HS-27A (cell line): ENCODE measurements at places on chromosomes 1 and 21.

- DNase-seq: no peak
Measured at GRCh38 chr1:147379889-147380288, 137.4 kb downstream of the CHD1L start.

GRCh38 chr1:208254862-208255261 is 10.7 kb upstream of the PLXNA2 start:
- DNase-seq: no peak

DNA sequence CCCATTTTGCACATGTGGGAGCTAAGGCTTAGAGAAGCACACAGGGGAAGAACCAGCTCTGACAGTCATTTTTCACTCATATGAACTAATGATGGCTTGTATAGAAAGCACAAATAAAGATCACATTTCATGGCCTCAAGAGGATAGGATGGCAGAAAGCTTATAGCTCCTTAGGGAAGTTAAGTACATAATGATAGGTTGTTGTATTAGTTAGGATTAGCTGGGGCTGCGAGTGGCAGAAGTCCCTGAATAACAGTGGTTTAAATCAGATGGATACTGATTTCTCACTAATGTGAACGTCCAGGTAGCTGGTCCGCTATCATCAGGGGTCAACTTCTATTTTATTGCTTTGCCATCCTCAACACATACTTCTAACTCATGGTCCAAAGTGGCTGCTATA is 284.0 kb downstream of the RPS6KC1 start:
- no peak for DNase-seq

GRCh38 chr1:51157395-51157794 is 55.4 kb downstream of the C1orf185 start:
- DNase-seq: no peak

GRCh38 chr1:75503221-75503974 is 107.5 kb downstream of the SLC44A5 start:
- no peak for DNase-seq

- no peak for DNase-seq
Measured at GRCh38 chr1:82401116-82401515, 600.4 kb downstream of the ADGRL2 start.

DNA sequence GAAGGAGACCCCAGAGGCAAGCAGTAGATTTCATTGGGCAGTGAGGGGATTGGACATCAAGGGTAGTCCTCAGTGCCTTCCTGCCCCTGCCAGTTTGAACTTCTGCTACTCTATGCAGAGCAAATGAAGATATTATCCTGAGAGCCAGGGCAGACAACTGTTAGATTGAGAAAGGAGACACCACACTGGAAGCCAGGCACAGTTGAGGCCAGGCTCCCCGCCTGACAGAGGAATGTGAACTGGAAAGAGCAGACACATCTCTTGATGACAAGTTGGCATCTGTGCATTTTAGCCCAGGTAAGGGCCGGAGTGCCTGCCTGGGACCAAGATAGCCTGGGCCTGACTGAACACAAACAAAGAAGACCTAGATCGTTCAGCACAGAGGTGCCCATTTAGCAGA is 16.0 kb downstream of the SH3BGR start:
- DNase-seq: no peak

- DNase-seq: no peak
Measured at GRCh38 chr21:29074007-29074376, 544 bp upstream of the CCT8 start.

DNA sequence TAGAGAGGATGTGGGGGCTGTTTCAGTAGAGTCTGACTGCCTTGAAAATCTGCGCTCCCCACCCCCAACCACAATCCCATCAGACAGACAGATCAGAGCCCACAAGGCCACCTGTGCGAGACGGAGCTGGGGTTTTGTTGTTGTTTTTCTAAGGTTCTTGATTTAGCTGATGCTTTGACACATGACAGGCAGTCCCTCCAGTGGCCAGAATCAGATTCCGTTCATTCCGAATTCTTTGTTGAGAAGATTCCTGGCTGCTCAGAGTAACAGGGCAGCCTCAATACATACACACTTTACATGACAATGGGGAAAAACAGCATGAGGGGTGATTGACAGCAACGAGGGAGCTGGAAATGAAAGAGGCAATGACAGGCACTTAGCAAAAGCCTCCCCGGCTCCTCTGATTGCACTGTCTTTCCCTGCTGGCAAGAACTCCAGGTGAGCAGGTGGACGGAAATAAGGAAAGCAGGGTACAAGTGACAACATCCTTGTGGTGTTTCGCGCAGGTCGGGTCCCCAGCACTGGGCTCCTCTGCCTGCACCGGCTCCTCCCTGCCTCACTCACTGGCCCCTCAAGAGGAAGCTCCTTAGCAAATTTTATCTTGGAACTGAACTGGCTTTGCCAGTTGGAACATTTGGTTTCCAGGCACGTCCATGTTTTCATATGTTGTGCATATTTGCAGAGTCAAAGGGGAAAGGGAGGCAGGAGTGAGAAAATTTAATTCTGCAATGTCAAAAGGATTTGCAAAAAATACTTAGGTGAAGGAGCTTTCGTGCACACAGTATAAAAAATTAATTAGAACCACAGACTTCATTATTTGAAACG is 148.7 kb downstream of the PGBD5 start:
- no peak for DNase-seq

DNA sequence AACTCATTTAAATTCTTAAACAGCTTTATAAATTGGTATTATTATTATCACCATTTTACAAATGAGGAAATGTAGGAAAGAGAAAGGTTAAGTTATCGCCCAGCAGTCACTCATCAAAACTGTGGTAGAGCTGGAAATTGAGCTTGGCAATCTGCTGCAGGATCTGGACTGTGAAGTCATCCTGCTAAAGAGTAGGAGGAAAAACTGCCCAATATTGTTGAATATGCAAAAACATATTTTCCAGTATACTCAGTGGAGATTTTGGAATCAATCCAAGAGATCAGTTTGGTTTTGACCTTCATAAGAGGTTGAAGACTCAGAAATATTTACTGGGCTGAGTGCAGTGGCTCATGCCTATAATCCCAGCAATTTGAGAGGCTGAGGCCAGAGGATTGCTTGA is 16.9 kb upstream of the RC3H1 start:
- DNase-seq: no peak

- no peak for DNase-seq
Measured at GRCh38 chr1:153587314-153587713, 21.7 kb upstream of the S100A2 start.

GRCh38 chr1:95371666-95372282 is 137.8 kb downstream of the RWDD3 start:
- no peak for DNase-seq

DNA sequence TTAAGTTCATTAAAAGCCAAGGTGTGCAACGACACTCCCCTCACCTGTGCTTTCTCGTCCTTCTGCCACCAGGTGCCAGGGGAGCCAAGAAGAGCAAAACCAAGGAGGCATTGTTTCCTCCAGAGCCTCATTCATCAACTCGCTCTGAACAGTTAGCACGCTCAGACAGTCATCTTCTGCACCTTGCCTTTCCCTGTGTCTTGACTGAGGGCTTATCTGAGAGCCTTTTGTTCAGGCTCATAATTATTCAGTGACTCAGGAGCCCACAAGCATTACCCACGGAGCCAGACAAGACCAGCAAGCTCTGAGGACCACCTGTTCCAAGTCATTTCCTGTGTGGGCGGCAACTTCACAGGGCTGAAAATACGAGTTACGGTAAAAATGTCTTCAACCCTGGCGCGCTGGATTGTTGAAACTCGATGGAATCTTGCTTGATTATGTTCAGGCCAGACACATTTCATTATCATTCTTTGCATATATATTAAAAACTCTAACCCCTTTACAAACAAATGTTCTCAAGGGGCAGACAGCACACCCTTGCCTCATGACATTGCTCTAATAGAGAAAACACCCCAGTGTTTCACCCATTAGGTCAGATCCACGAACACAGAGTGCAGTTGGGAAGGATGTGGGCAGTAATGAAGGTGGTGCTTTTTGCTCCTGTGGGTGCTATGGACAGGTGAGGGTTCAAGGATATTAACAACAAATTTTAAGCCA is 89.7 kb upstream of the RUNX1 start:
- no peak for DNase-seq

DNA sequence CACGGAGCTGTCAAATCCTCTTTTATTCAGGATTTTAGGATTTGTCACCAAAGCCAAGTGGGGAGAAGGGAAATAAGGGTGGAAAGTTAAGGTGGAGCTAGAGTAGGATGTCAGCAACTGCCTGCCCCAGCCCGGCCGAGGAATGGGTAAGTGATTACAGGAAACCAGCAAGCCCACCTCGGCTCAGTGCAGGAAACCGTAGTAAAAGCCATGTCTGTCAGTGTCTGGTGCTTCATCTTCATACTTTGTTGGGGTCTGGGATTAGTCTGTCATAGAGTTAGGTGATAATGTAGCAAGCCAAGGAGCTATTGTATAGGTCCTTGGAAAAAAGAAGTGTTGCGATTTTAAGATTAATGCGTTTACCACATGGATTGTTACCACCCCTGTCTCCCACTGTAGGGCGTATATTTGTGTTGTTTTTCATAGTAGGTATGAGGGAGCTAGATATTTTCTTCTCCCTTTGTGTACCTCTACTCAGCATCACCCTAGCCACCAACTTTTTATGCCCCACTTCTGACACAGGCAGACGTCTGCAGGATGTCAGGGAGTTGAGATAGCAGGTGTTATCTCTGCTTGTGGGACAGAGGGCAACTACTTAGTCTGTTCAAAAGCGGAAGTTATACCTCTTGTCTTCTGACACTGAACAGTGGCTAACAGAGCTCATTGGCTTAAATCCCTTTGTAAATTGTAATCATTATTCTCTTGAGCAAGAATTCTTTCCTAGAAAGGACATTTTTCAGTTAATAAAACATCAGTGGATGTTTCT is 253.7 kb downstream of the HHAT start:
- no peak for DNase-seq

GRCh38 chr1:15610167-15610566 is 7.1 kb upstream of the DDI2 start:
- DNase-seq: no peak

DNA sequence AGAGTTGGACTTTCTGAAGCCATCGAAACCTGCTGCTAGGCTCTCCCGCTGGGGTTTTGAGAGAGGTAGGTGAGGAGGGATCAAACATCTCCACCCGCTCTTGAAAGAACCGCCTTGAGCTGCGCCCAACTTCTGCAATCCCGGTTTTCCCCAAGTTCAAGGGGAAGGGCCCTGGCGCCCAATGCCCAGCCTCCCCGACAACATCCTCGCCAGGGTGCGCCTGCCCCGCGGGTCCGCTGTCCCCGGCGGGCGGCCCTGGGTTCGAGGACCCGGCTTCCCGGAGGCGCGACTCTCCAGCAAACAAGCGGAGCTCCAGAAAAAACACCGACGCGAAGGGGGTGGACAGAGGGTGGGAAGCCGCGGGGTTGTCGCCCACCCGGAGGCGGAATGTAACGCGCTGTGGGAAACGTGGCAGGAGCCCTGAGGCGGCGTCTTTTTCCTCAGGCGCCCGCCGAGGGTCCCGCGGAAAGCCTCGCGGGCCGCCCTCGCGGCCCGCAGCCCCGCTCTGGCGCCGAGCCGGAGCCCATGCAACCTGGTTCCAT is 607 bp downstream of the BTG3 start:
- no peak for DNase-seq

GRCh38 chr1:96971849-96972602 is 250.4 kb downstream of the PTBP2 start:
- no peak for DNase-seq

DNA sequence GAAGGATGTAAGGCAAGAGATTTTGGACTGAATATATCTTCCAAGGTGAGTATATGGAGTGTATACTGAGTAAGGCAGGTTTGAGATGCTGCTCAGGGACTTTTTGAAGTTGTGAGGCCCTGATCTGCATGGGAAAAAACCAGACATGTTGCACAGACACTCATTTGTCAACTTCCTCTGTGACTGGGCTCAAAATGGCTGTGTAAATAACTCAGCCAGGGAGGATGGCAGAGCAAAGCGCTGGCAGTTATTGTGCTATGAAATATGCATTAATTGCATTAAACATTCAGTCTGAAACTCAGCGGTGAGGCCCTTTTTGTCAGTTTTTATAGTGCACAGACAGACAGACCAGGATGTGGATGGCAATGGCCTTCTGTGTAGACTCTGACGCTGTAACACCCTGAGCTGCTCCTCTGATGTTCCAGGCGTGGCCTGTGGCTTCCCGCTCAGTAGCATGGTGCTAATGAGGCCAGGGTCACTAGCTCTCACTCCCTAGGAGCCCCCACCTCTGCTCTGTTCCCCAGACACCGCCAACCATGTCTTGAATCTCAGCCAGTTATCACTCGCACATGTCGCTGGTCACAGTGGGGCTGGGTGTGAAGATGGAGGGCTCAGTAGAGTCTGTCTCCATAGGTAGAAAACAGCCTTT is 307.0 kb upstream of the PROX1 start:
- DNase-seq: no peak

DNA sequence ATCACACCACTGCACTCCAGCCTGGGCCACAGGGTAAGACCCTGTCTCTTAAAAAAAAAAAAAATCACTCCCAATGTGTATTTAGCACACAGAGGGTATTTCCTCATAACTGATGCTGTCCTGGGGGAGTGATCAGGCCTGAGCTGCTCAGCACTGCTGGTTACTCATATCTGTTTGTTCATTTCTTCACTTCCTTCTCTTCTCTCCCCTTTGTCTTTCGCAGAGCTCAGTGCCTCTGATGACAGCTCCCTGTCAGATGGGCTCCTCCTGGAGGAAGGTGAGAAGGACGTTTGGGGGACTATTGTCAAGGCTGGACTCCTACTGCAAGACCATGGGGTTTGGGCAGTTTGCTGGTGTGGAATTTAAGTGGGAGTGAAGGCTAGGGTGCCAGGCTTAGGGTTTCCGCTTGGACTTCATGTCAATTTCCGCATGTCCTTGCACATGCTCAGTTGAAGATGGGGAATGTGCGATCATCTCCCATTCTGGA is 13.0 kb downstream of the INAVA start:
- no peak for DNase-seq

- no peak for DNase-seq
Measured at GRCh38 chr1:234395297-234395696, 22.0 kb downstream of the COA6 start.

GRCh38 chr21:44917446-44918106 is 3.1 kb downstream of the ITGB2 start:
- DNase-seq: no peak

DNA sequence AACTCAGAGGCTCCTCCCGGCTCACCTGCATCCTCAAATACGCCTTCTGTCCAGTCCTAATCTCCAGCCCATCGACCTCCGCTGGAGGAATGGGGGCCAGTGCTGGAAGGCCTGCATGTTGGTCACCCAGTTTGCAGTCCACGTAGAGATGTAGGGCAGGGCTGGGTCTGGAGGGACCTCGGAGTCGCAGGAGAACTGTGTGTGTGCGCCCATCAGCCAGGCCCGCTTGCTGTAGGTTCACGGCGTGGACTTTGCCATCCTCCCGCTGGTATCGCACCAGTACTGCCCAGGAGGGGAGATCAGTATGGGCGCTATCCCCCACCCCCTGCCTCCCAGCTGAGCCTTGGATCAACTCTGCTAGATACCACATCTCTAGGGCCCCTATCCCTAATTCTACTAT is 2.7 kb downstream of the THBS3 start:
- no peak for DNase-seq

DNA sequence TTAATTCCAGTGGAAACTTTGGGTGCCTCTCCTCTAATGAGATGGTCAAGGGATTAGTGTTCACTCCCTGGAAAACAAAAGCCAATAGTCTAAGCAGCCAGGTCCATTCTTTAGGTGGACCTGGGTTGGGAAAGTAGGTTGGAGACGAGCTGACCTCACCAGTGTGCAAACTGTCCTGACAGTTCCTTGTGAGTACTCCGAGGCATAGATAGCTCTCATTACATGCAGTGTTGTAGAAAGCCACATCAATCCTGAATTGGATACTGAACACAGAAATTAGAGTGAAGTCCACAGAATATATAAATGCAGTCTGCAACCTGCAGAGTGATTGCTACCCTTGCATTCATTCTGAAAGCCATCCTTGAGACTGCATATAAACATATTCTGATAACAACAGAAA is 675.1 kb upstream of the CXADR start:
- DNase-seq: no peak

GRCh38 chr1:8752921-8753713 is 64.3 kb downstream of the RERE start:
- DNase-seq: no peak
